ENCODE measurements at places on chromosomes 2 and 18.

- peak; percentile 37 for DNase-seq
These were observed 511.6 kb upstream of the CELF4 start for GRCh38 chr18:38077229-38077628.

GRCh38 chr18:76483780-76484179 is 11.3 kb downstream of the ZNF516 start:
- no peak for DNase-seq

- no peak for DNase-seq
These were observed 31.9 kb upstream of the MYO1B start for GRCh38 chr2:191213333-191213732.

DNA sequence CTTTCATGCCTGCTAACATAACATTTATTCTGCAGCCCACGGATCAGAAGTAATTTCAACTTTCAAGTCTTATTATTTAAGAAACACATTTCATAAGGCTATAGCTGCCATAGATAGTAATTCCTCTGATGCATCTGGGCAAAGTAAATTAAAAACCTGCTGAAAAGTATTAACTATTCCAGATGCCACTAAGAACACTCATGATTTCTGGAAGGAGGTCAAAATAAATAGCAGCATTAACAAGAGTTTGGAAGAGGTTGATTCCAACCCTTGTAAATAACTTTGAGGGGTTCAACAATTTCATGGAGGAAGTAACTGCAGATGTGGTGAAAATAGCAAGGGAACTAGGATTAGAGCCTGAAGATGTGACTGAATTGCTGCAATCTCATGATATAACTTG is 77.6 kb downstream of the CCDC148 start:
- no peak for DNase-seq

GRCh38 chr2:15835991-15836688 is 104.2 kb upstream of the MYCN start:
- no peak for DNase-seq

DNA sequence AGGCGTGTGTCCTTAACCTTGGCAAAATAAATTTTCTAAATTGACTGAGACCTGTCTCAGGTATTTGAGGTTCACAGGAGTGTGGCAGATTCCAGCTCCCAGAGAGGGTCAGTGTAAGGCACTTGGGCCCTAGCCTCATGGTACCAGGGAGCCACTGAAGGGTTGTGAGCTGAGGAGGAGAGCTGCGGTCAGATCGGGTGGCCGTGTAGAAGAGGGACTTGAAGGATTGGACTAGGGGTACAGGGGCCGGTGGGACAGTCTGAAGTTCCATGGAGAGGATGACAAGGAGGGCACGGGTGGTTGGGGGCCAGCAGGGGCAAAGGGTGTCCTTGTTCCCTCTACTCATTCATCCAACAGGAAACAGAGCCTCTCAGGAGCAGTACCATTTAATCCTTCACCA is 327.0 kb upstream of the HS6ST1 start:
- no peak for DNase-seq

GRCh38 chr2:237896956-237897355 is 37.5 kb downstream of the RAMP1 start:
- DNase-seq, result no peak

- DNase-seq, result no peak
These were observed 188.2 kb upstream of the XIRP2 start for GRCh38 chr2:166700079-166700478.

GRCh38 chr2:123928358-123928757 is 96.7 kb upstream of the CNTNAP5 start:
- no peak for DNase-seq

GRCh38 chr2:70626254-70626990 is 72.8 kb upstream of the TGFA start:
- no peak for DNase-seq

DNA sequence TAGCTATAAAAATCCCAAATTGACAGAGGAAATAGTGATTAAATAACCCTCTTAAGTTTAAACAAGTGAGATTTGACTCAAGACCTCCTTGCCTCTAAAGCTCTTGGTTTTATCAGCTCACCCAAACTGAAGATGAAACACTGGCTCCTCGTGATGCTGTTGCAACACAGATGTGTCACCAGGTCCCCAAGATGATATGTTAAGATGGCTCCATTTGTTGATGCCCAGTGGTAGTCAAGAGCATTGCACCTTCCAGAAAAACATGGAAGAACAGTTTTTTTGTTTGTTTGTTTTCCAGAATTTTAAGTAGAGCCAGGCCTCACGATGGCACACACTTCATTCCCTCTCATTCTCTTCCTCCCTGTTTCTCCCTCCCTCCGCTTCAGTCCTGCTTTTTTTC is 399.8 kb downstream of the TXNL1 start:
- DNase-seq, result no peak

- DNase-seq, result no peak
These were observed 48.1 kb upstream of the SLC39A10 start for GRCh38 chr2:195608768-195609454.

DNA sequence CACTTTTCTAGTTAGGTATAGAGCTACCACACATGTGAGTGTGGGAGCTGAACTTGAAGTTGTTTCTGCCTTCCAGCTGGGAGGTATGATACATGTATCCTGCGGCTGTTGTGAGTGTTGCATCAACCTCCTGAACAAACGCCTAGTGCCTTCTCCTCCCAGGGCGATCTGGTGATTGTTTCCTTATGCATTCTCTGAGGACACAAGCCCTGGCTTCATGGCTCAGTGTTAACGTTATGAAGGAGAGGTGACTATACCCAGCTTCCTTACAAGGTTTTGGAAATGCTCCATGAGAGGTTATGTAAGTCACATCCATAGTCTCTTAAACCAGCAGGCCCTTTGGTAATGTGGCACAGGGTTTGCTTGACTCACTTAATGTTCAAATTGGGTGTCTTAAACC is 64.9 kb downstream of the SPRED2 start:
- peak; percentile 97 for DNase-seq

GRCh38 chr2:503288-503999 is 173.8 kb downstream of the TMEM18 start:
- no peak for DNase-seq

GRCh38 chr2:9971105-9971818 is 19.8 kb downstream of the GRHL1 start:
- DNase-seq, result no peak

- peak; percentile 4 for DNase-seq
These were observed 477.4 kb downstream of the CPS1 start for GRCh38 chr2:211033765-211034164.

DNA sequence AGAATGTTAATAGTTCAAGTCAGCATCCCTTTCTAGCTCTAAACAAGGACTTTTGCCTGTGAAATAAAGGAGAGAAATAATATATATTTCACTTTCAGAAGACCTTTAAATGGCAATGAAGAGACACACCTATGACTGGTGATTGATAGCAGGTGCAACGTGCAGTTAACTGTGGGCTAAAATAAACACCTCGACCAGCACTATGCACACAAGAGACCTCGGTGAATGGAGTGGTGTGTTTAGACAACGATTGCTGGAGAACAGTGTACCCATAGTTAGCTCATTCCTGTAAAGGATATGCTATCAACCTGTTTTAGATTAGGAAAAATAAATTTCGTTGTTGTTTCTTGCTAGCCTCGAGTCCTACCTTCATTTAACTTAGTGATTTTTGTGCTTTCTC is 143.4 kb downstream of the NR4A2 start:
- DNase-seq, result no peak

Data from HT1080 (cell line).